Mesenchymal stem cell (in vitro differentiated cells and primary cell): ENCODE measurements at places on chromosomes 16 and 17.

- DNase-seq: peak; percentile 40
Observed at GRCh38 chr17:74960570-74961342, 11.8 kb downstream of the HID1 start.

GRCh38 chr16:56880685-56881084, 15.7 kb downstream of the SLC12A3 start:
- DNase-seq: no peak

DNA sequence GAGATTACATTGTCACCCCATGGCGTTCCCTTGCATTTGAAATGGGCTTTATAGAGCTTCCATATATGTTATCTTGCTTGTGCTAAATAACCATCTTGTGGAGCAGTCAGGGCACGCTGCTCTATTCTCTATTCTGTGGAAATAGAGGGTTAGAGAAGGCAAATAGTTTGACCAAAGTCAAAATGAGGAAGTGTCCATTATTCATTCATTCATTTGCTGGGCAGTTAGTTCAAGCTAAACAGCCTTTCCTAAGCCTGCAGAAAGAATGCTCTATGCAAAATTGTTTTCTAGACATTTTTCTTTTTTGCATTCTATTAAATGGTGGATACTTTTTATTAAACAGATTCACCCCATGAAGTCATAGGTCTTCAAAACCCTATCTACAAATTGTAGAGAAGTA, 67.8 kb upstream of the ELAC2 start:
- DNase-seq: no peak

- no peak for DNase-seq
Observed at GRCh38 chr17:77907497-77908461, 50.7 kb upstream of the TNRC6C start.

DNA sequence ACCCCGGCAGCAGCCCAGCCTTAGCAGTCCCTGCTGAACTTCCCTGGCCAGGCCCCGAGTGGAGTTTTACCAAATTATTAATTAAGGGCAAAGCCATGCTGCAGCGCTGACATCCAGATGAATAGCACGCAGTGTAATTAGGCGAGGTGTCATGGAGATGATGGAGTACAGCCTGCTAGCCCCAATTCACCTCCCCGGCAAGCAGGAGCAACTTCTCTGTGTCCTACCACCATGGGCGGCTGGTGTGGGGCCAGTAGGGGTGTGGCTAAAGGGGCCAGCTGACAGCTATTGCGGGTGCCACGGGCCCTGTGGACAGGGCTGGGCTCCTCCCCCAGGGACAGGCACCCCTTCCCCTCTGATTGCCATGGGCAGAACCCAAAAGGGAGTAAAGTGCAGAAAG, 24.5 kb downstream of the ENDOV start:
- DNase-seq: no peak

DNA sequence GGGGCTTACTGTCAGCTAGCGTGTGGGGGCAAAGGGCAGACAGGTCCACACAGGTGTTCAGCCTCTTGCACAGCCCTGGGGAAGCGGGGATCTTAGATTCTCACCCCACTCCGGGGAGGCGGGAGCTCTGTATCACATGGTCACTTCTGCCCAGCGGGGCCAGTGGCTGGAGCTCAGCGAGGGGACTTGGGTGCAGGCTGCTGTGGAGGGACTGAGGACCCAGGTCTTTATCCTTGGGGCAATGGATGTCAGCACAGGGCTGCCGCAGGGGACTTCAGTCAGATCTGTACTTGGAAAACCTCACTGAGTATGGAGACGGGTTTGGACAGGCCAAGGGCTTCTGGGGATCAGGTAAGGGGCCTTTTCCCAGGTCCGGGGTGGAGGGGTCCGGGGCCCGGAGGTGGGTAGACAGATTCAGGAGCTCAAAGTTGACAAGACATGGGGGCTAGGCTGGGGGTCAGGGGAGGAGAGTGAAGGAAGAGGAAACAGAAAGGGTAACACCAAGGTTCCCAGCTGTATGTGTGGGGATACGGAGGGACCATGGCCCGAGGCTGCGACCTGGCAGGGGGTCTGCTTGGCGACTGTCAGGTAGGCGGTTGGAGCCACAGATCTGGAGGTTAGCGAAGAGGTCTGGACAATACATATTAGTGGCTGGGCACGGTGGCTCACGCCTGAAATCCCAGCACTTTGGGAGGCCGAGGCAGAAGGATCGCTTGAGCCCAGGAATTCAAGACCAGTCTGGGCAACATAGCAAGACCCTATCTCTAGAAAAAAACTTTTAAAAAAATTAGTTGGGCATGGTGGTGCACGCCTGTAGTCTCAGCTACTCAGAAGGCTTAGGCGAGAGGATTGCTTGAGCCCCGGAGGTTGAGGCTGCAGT, 15.1 kb upstream of the BAIAP2 start:
- no peak for DNase-seq

DNA sequence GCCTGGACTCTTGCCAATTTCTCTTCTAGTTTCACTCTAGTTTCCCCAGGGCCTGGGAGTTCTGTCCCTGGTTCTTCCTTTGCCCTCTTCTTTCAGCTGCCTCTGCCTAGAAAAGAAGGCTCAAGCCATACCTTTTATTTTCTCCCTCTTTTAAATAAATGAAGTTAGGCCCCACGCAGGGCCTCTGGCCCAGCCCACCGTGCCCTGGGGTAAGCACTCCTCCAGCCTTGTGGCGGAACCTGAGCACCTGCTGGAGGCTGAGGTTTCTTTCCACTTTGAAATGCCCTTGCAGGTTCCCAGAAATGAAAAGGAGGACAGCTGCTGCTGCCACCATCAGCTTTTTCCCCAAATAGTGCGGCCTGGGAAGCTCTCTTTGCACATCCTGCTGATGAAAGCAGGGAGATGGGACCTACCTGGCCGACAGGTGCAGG, 139.4 kb downstream of the CCDC182 start:
- peak; percentile 64 for DNase-seq

DNA sequence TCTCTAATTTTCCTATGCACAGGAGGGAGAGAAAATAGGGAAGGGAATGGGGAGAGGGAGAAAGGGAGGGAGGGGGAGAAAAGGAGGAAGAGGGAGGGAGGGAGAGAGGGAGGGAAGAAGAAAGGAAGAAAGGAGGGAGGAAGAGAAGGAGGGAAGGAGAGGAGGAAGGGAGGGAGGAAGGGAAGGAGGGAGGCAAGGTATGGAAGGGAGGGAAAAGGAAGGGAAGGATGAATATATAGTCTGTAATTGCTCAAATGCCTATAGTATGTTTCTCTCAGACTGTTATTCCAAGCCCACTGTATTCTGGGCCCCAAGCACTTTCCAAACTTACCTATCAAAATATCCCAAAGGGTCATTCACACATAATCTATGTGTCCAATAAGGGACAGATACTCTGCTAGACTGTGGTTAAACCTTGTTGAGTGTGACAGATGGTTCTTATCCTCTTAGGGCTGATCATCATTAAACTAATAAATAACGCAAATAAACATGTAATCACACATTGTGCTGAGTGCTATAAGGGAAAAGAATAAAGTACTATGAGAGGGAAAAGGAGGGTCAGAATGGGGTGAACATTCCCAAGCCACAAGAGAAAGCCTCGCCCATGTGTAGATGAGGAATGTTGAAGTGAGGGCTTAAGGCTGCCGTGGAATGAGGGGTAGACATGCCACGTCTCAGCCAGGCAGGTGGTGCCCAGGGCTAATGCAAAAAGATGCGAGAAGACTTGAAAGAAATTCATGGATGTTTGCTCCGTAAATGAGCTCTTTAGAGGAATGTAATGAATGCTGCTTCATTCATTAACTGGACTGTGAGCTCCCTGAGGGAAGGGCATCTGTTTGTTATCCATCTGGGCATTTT, 30.6 kb downstream of the ASIC2 start:
- DNase-seq: no peak

GRCh38 chr16:54847207-54847606, 83.5 kb upstream of the IRX5 start:
- DNase-seq: no peak
